ENCODE measurements at places on chromosomes 1 and 21.

DNA sequence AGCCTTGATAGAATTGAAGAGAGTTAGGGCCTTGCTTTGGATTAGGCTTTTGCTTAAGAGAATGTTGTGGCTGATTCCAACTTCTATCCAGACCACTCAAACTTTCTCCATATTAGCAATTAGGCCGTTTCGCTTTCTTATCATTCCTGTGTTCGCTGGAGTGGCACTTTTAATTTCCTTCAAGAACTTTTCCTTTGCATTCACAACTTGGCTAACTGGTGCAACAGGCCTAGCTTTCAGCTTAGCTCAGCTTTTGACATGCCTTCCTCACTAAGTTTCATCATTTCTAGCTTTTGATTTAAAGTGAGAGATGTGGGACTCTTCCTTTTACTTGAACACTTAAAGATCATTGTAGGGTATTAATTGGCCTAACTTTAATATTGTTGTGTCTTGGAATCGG is 183.6 kb upstream of the L1TD1 start:
- no peak for DNase-seq

DNA sequence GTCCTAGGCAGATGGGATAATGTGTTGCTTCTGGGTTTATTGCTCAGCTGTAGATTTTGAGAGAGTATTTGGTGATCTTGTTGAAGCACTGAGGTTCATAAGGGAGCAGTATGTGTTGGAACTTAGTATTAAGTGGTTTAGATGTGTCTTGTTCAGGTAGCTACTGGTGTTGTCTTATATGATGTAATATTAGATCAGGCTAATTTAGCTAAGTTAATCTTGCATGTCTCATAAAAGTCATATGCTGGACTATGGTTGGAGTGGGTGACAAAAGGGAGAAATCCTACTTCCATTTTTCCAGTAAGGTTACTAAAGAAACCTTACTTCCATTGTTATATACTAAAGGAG is 196.4 kb downstream of the CLEC20A start:
- DNase-seq = no peak

DNA sequence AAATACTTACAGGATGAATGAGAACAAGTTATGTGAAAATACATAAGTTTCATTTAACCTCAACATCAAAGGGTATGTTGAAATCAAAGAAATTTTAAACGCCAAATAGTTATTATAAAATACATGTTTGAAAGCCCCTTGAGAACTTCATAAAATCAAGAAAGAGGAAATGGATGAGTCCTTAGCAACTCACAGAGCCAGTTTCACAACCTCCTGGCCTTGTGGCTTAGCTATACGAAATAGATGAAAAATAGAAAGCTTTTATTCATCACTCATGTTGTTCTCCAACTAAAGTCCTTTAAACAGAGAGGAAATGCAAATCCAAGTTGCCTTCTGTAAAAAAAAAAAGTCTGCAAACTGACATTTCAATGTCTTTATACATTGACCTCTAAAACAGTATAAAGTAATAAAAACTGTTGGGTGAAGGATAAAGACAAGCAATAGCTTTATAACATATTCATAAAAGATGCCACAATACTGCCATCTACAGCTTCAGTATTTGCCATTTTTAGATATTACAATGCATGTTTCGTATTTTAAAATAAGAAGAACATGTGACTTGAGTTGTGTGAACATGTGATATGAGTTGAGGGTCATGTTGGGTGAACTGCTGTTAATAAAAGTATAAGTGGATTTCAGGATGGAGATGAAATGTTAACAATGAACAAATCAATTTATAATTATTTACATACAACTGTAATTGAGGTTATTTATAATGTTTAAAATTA is 847.8 kb downstream of the MRPL39 start:
- no peak for DNase-seq

DNA sequence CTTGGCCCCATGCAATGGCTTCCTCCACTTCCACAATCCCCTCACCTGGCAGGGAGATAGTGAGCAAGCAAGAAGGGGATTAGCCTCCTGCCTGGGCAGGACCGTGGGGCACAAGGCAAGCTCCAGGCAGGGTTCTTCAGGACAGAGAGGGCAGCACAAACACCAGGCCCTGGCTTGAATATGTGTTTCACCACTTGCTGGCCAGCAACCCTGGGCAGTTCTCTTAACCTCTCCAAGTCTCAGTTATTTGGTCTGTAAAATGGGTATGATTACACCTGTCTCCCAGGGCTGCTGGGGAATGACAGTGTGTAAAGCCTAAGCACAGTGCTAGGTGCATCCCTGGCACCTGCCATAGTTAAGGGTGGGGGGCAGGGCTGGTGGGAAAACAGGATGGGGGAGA is 31.9 kb downstream of the H3-3A start:
- no peak for DNase-seq

DNA sequence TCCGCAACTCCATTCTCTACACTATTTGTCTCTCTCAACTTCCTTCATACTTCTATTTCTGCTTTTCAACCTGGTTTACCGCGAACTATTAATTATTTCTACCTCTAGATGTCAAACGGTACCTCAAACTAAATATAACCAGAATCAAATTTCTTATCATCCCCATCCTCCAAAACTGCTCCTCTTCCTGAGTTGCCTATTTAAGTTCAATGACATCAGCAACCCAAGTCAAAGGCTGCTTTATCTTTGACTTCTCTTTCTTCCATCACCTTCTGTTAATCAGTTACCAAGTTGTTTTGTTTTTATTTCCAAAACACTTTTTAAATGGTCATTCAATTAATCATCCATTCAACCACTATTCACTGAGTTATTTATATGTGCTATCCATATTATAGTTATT is 171.9 kb downstream of the COL24A1 start:
- DNase-seq = no peak

GRCh38 chr1:19676438-19676922 is 11.8 kb downstream of the HTR6 start:
- DNase-seq = no peak

DNA sequence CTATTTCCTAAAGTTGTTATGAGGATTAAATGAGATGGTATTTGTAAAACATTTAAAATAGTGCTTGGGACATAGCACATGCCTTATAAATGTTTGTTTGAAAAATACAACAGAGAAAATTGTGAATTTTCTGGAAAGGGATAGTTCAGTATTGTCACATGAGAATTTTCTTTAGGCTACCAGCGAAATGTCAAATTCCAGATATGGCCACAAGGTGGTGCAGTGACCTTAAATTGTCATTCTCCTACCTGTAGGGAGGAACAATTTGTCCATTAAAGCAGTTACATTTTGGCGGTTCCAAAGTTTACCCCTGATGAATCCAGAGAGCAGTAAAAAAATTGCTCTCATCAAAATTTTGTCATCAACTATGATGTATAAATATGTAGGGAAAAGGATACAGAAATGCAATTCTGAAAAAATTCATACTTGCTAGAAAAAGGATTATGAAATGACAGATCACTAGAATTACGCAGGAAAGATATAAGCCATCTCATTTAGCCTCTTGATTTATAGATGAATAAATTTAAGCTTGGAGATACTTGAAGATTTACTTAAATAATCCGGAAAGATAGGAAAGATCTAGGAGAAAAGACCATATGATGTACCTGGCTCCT is 50.2 kb upstream of the TSHB start:
- peak; percentile 42 for DNase-seq

- DNase-seq = no peak
Measured at GRCh38 chr1:172704001-172704400, 45.1 kb downstream of the FASLG start.

DNA sequence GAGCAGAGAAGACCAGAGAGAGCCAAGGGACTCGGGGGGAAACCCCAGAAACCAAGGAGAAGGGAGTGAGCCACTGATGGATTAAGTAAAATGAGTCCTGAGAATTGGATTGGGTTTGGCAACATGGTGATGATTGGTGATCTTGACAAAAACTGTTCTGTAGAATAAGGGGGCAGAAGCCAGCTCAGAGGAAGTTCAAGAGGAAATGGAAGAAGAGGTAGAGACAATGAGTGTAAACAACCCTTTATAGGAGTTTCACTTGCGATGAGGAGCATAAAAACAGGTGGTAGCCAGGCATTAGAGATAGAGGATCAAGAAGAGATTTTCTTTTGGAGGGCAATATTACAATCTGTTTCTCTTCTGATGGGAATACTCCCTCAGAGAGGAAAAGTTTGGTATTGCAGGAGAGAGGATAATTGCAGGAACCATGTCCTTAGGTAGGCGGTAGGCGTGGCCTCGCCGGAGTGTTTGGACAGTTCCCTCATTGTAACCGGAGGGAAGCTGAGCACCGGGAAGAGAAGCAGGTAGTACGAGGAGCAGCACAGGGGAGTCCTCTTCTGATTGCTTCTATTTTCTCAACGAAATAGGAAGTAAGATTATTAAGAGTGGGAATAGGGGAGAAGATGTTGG is 68.4 kb upstream of the TENT5C start:
- no peak for DNase-seq

DNA sequence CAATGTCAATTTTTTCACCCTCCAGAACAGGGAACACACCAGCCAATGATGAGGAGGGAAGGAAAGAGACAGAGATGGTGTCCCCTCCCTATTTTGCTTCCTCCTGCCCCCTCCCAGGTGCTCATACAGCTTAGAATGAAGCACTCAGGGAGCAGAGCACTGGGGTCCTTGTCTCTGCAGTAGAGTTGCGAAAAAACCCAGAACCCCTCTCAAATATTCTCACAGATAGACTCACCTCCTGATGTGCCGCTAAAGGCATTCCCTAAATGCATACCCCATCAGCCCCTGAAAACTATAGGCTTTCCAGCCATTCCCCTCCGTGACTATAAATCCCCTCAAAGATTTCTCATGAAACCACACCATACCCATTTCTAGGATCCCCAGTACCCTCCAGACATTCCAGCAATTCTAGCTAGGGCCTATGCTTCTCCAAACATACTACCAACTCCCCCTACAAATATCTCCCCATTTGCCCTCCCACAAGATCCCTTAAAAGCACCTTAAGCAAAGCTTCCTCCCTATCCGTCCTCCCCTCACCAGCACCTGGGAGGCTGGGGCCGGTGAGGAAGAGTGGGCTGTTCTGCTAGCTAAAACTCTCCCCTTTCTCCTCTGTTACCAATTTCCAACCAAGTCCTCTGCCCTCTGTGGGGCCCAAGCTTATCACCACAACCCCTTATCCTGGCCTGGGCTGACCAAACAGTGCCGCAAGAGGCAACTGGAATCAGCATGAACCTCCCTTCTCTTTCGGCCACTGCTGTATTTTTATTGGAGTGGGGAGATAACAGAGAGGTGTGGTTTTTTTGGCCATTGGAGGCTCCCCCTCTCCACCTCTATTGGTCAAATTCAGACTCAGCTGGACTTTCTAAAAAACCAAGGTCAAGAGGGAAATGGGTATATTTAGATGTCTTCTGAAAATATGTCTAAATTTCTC is 54.7 kb downstream of the RHBG start:
- no peak for DNase-seq

GRCh38 chr1:192159781-192160180 is 1.5 kb downstream of the RGS18 start:
- DNase-seq = no peak

- no peak for DNase-seq
Measured at GRCh38 chr1:199272628-199273086, 633.8 kb downstream of the PTPRC start.

- no peak for DNase-seq
Measured at GRCh38 chr1:65409314-65409713, 11.2 kb upstream of the LEPR start.

- no peak for DNase-seq
Measured at GRCh38 chr1:245788269-245788668, 633.5 kb downstream of the KIF26B start.

DNA sequence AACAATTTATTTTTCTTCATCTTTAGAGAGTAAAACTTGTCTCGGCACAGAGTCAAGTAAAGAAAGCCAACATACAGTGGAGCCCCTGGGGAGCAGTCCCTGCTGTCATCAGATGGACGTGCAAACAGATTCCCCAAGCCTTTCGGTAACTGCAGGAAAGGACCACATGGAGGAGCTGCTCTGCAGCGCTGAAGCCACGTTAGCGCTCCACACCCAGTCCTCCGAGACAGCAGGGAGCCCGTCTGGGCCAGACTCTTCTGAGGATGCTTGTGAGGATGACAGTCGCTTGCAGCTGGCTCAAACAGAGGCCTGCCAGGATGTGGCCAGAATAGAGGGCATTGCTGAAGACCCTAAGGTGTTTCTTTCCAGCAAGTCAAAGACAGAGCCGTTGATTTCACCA is 77.1 kb upstream of the SCCPDH start:
- no peak for DNase-seq

- no peak for DNase-seq
Measured at GRCh38 chr1:181768930-181769280, 285.6 kb downstream of the CACNA1E start.

- DNase-seq = no peak
Measured at GRCh38 chr1:53639251-53639763, 99.7 kb downstream of the GLIS1 start.

DNA sequence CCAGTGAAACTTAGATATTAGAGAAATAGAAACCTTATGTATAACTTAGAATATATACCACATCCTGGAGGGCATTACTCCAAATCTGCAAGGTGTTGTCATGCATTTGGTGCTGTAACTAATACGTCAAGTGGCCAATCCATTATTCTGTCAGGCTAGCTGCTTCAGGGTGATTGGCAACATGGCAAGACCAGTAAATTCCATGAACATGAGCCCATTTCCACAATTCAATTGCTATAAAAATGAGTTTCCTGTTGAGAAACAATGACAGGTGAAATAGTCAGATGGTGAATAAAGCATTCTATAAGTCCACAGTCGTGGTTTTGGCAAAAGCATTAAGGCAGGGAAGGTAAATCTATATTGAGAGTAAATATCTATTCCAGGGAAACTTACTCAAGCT is 566.0 kb downstream of the ADGRL2 start:
- DNase-seq = no peak

DNA sequence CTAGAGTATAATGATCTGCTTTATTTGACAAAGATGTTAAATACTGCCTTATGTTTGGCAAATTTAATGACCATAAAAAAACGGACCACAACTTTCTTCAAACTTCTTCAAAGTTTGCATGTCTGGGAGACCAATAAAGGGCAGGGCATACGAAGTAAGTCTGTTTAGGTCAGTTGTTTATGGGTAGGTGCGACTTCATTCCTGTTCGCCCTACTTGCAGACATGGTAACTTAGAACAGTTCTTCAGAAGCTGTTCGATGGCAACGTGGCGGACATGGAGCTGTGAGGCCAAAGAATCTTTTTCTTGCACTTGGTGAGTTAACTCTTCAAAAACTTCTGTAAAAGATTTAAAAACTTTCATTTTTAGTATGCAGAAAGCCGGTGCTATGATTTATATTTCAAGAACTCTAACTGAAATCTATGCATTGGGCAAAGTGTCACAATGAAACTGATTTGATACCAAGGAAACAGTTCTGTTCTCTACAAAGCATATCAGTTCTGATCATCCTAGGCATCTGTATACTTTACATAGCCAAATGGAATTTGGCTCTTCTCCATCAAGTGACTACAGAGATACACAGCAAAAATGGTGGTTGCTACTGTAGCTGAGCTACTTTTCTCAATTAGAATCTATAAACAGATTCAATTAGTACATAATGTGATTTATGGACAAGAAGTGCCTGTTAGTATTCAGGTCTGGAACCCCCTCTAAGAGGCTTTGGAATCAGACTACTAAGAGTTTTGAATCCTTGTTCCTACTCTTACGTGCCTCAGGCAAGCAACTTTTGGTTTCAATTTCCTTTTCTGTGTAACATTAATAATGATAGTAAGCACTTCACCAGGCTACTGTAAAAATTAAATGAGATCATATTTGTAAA is 25.7 kb downstream of the C21orf91 start:
- DNase-seq = no peak

Measured in stimulated activated CD4-positive, alpha-beta T cell treated with anti-CD3 and anti-CD28 coated beads, Interleukin-1b, Interleukin-23, amount 100 ng/mL, for 1 hour (primary cell).